Neural crest cell (in vitro differentiated cells): ENCODE measurements at places on chromosomes 3 and 15.

DNA sequence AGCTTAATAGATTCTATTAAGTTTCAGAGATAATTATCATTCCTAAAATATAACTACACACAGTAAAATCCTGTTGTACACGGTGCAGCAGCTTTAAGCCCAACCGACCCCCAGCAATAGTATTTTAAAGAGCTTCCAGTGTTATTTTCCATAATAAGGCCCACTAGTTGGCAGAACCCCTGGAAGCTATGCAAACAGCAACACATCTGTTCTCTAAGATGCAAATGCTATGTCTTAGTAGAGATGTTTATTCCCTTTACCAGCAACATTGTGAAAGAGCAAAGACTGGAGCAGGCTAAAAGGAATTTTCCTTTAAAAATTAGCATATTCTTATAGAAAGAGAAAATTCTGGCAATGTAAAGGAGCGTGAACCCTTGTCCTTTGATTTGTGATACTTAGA is 819.7 kb upstream of the ALCAM start:
- DNase-seq, result no peak

GRCh38 chr15:97966246-97966645 is 5.7 kb downstream of the ARRDC4 start:
- no peak for DNase-seq

DNA sequence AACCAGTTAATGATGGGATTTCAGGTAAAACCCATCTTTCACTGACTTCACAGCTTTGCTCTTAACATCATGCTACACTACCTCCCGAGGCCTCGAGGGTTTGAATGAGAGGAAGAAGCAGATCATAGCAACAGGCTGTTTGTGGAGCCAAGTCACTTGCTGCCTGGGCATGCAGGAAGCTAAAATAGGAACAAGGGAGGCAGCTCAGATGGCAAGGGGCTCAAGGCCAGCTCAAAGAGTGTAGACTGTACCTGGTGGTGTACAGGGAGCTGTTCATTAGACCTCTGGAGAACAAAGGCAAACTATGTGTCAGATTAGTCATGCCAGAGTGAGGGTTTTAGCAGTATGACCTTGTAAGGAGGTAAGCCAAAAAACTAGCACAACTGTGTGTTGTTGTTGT is 28.8 kb downstream of the ARRDC4 start:
- no peak for DNase-seq

DNA sequence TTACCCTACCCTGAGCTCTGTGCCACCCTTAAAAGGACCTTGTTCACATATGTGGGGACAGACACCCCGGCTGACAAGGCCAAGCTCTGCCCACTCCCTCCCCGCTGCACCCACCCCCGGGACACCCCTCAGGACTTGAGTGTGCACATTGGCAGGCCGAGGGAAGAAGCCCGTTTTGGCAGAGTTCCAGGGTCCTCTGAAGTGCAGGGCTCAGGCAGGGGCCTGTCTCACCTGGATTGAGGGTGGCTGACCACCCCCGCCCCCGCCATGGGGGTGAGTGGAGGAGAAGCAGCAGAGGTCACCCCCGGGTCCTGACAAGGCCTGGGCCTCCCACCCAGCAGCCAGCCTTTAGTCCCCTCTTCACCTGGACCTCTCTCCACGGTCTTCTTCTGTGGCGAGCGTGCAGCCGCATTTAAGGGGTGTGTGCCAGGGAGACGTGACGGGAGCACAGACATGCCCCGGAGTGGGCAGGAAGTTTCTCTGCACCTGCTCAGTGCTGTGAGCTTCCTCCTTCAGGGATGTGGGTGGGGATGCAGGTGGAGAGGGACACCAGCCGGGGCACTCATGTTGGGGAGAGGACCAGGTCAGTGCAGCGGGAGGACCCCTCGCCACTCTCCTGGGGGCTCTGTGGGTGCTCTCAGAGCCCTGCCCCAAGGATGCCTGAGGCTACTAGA is 50.7 kb downstream of the LINGO1 start:
- DNase-seq, result no peak

GRCh38 chr15:33083232-33084081 is 111.1 kb downstream of the FMN1 start:
- DNase-seq, result no peak

DNA sequence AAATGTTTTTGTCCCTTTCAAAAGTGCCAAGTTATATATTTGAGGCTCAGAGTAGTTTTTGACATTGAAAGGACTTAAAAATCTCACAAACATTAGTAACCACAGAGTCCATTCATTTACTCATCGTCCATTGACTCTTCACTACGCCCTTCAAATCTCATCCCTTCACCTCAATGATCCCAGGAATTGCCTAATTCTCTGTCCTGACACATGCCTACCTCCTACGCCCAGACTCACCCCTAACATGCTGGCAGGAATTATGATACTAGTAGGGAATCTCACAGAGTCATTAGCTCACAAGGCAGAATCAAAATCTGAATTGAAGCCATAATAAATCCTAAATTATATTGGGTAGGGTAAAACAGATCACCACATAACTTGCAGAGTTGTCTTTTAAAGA is 410.1 kb downstream of the RAP2B start:
- no peak for DNase-seq

DNA sequence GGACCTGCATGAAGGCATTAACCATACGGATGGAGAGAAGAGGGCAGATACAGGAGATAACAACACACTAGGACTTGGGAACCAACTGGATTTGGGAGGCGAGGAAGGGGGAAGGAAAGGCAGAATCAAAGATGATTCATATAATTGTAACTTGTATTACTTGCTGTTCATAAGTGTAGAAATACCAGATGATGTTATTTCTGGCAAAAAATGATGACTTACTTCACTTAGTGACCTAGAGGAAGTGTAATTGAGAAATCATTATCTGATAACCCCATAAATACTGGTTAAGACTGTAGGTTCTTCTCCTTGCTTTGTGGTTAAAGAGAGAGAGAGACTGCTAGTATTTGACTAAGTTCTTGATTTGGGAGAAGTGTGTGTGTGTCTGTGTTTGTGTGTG is 50.5 kb upstream of the GK5 start:
- DNase-seq, result no peak

DNA sequence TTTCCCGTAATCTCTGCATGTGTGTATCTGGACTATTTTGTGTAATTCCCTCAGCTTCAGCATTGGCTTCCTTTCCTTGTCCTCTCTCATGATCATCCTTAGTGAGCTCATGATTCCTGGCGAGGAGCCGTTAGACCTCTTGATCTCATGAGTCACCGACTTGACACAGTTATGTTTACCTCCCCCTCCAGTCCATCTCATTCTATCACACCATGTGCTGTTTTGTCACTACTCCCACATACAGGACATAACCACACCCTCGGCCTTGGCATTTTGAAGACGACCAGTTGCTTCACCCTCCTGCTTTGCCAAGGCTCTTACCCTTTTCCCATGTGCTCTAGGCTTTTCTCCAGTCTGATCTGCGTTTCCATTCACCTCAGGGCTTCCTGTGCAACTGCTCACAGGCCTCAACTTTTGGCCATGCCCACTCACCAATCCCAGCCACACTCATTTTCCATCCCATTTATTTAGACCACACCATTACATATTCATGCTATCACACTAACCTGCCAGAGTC is 41.5 kb downstream of the CP start:
- DNase-seq, result no peak

- peak; percentile 45 for DNase-seq
Observed at GRCh38 chr3:51799879-51800749, 21.1 kb upstream of the IQCF6 start.

GRCh38 chr3:16236030-16236639 is 28.6 kb downstream of the DPH3 start:
- no peak for DNase-seq

DNA sequence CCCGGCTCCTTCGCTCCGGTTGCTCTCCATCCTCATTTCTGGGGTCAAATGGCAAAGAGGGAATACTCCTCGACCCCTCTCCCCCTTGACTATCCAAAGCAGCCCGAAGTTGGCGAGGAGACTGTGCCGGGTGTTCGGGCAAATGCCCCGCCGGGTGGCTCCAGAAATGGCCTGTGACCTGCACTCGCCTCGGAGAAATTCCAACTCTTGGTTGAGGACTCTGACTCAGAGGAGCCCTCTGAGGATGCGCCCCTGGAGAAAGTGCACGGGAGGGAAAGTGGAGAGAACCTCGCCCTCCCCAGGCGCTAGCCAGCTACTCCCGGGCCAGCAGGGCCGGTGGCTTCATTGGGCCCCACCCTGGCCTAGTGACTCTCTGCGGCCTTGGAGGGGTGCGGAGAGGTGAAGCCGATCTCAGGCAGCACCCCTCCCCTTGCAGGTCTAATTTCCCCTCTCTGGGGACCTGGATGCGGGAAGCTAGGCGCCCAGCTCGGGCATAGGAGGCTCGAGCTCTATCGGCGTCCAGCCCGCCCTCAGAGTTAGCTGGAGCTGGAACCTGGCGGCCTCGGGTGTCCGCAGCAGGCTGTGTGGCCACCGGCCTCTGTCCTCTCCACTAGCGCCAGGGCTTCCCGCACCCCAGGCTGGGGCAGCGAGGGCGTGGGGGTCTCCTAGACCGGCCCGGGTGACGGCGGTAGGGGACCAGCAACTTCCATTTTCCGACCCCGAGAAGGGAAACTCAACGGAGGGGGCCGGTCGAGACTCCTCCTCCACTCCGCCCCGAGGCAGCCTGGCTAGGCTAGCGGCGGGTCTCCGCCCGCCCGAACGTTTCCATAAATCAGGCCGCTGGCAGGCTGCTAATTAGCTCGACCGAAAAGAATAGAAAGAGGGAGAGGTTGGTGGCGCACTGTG is 29.4 kb downstream of the NR2F2 start:
- no peak for DNase-seq

DNA sequence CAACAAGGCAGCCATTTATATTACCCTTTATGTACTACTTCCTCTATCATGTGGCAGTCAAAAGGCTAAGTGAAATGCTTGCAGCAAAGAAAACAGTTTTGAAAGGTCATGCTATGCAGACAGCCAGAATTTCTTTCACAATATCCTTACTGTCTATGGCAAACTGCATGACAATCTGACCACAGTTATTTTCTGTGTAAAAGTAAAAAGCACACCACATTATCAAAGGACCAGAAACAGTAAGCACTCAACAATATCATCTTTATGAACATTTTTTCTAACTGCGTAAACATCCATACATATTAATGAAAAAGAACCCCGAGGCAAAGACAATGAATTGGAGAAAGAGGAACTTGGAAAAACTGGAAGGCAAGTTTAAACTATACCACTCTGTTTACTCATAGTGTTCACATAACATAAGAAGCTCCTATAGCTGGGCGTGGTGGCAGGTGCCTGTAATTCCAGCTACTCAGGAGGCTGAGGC is 47.9 kb downstream of the PIK3CB start:
- no peak for DNase-seq

DNA sequence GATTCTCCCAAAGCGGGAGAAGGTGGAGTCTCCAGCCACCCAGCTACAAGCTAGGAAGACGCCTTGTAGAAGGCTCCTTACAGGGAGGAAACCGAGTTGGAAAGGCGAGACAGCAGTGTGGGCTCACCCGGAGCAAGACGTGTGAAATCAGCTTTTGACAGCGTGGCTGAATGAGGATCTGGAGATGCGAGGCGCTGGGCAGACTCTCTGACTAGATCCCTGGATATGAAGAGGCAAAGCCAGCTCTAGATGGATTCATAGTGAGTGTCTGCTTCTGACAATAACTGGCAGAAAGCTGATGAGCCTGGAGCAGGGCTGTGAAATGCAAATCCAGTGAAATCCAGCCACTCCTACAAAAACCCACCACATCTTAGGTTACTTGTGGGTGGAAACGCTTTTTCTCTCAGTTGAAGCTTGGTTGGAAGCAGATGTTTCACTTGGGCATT is 41.0 kb downstream of the GOLGA6A start:
- no peak for DNase-seq

DNA sequence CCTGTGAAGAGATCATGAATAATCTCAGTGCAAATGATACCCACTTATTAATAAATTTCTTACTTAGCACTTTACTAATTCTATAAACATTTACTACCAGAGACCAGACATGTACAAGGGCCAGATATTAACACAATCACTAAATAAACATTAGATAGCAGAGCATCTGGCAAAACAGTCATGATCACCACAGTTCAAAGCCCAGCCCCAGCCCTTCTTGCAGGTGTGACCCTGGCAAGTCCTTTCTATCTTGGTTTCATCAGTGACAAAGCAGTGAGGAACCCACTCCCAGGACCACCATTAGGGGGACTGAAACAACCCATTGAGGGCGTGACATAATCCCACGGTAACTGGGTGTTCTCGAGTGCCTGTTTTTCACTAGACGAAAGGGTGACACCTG is 11.6 kb downstream of the ZXDC start:
- DNase-seq, result no peak

- DNase-seq, result no peak
Observed at GRCh38 chr3:134665243-134665642, 14.4 kb upstream of the KY start.
